Dermis microvascular lymphatic vessel endothelial cell (primary cell): ENCODE measurements at places on chromosomes 1 and 21. TPM values are rescaled to one million over a fixed set of nuclear protein-coding genes. Genes with fewer than 3 reads are reported as not detected.

Gene NBPF8
- 5.5 and 9.2 TPM in 2 replicates for total RNA-seq

DNA sequence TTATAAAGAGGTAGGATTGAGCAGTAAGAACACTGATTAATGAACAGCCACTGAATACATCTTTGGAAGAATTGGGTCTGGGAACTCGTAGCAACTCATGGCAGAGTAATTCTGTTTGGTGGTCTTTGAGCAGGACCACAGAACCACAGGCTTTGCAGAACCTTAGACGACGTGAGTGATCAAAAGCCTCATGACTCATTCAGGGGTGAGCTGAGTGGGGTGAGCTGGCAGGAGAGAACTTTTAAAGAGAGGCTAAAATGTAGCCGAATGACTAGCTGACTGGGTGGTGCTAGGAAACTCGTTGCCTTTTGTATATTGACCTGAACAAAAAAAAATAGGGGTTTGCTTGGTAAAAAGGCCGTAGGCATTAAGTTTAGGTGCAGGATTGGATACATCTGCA lies 313.8 kb downstream of the TGFB2 start:
- no peak for DNase-seq

- no peak for DNase-seq
Observed at GRCh38 chr1:53691326-53691725, 47.6 kb downstream of the GLIS1 start.

- DNase-seq = no peak
Observed at GRCh38 chr1:192776206-192776605, 32.6 kb upstream of the RGS2 start.

DNA sequence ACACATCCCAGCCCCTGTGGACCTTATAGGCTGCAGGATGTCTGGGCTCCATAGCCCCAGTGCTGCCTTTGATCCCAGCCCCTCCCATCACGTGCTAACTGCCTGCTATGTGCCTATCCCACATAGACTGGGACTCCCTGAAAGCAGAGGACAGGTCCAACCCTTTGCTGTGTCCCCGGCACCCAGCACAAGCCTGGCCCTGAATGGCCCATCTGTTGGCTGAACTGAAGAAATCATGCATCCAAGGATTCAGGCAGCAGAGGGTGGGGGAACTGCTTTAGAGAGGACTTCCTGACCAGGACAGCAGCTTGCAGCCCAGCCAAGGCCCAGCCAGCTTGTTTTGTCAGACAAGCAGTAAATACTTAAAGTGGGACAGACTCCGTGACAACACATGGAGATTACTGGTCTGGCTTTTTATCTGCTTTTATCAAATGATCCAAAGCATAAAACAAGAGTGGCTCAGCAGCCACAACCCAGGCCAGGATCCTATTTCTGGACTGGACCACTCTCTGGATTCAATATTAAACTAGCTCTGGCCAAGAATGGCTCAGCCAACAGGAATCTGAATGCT lies 69.3 kb downstream of the GLIS1 start:
- DNase-seq = no peak

DNA sequence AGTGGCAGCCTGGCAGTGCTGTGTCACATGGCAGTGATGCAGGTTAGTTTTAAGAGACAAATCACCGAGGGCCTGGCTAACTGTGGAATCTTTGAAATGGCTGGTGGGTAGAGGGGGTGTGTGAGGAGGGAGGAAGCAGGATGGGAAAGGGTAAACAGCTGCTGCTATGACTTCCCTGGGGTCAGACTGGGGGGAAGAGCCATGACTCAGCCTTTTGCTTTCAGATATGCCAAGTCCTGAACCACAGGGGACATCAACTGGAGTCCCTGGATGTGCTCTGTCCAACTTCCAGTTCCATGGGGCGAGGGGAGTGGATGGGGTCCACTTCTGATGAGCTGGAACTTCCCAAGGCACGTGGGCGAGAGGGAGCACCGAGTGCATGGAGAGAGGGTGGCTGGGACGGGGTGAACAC lies 121.1 kb upstream of the ADAR start:
- DNase-seq = peak; percentile 92
